ENCODE measurements at places on chromosomes 7 and 10.

DNA sequence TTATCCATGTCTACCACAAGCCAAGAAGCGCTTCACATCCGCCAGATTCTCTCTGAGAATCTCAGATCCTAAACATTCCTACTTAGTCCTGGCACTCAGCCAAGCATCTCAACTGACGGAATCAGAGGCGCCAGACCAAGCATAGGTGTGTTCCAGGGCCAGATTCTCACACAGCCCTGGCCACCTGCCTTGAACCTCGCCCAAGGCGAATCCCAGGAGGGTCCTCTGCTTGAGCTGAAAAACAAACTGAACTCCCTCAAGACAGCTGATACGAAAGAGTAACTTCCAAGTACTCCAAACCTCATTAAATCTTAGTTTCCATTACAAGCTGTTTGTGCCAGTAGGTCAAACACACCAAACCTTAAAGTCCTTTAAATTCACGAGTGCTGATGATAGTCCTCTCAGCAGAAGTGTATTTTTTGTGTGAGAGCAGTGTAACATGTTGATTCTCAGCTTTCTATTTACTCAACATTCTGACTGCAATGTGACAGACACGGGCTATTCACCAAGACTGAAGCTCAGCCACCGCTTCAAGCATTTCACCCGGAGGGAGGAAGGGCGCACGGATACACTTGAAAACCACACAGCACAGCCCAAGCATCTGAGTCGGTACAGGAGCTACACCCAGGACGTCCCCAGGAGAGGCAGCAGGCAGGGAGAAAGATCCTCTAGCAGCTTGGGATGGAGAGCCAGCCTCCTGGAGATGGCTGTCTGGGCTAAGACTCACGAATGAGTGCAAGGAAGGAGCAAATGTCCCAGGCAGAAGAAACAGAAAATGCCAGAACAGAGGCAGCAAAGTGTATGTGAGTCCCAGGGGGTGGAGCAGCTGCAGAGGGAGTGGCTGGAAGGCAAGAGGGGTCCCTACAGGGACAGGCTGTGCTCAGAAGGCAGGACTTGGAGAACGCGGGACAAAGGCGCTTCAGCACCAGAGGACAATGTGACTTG is 6.0 kb downstream of the PARD3 start:
- DNase-seq: peak; percentile 30

DNA sequence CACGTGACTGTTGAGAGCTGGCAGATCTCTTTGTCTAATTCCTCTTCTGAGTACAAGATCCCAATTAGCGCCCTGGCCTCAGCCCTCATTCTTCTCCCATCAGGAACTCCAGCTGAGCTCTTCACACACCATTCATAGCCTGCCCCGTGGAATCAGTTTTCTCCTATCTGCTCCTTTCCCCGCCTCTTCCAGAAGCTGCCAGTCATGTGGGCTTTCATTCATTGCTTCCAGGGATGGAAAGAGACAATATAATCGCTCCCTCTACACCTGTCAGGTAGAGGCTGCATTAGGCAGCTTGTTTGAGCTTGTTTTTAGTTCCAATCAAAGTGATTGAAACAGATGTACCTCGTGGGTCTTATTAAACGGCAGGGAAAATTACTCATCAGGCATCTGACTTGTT is 515.8 kb downstream of the TYW1 start:
- DNase-seq: no peak

DNA sequence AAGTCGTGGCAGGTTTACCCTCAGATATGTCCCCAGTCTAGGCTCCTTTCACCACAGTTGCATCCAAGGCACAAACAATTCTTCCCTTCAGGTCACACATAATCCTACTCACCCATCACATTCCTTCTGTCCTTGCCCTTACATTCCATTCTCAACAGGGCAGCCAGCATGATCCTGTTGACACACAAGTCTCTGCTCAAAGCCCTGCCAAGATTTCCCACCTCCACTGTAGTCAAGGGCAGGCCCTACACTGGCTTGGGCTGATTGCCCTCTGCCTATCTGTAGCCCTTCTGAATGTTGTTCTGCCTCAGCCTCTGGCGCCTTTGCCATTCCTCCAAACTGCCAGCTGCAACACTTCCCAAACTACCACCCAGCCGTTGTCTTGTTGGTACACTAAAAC is 187.9 kb upstream of the AKR1E2 start:
- DNase-seq: no peak

DNA sequence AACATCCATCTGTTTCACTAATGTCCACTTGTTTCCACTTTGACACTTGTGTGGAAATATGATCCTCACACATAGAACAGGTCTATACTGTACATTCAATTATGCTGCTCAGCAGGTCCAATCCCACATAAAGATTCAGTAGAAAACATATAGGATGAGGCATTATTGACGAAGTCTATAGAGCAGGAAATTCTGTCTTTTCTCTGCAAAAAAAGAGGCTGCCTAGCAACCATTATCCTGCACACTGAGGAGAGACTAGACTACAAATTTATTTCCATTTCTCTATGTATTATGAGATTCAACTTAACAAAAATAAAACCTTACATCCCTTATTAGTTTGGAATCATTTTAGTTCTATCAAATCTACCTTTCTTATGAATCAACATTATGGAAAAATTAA is 204.6 kb upstream of the POM121L12 start:
- DNase-seq: no peak

DNA sequence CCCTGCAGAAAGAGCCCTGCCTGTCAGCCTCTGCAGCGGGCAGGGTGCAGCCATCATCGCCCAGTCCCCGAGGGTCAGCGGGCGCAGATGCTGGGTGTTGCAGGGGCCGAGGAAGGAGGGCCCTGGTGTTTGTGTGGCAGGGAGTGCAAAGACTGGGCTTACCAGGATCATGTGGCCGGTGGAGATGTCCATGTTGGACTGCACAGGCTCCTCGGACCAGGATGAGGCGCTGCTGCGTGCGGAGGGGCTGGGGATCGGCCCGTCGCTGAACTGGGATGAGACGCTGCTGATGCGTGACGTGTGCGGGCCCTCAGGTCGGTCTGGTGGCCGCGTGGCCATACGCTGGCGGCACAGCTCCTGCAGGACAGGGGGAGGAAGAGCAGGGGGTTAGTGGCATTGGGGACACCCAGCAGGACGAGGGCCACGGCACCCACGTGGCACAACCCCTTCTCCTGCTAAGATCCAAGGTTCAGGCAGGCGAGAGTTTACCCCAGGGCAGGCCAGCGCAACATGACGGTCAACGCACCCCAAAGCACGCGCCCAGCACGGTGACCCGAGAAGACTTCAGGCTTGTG is 319.5 kb downstream of the DNAJB6 start:
- no peak for DNase-seq

DNA sequence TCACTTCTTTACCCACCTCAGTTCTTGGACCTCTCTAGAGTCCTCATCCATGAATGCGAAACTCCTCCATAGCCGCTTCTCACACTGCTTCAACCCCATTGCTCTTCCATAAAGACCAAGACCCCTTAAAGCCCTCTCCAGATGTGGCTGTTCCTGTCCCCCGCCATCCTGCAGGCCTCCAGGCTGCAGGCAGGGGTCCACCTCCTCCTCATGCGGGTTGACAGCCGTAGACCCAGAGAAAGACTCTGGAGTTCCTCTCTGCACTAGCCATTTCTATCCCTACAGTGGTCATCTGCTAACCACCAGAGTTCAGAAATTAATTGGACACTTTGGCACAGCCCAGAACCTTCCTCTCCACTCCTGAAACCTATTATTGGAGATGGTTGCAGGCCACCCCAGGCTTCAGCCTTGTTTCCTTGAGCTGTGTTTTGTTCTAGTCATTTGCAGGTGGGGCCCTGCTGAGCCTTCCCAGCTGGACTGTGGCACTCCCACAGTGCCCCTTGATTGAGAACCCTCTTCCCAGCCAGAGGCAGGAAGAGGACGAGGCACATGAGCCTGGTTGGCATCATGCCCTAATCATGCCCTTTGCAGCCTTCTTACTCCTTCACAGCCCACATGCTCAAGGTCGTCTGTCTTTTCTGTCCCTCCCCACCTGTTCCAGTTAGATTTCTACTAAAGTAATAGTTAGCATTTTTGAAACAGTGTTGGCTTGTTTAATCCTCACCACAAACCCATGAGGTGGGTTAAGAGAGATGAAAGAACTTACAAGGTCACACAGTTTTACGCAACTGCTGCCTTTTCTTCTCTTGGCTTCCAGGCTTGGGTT is 23.9 kb downstream of the CUL1 start:
- DNase-seq: no peak

DNA sequence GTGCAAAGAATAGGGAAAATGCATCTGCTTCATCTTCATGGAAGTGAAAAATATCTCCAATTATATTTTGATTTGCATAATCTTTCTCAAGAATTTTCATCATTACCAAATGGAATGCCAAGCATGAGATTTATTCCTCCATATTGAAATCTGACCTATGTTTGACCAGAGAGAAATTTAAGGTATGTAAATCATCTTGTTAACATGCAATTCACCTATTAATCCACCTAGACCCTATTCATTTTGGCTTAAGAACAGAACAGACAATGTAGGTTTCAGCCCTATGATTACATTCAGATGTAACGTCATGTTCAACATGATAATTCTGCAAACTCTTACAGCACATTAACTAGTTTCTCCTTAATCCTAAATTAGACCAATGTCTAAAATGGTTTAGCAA is 30.8 kb upstream of the TMEM140 start:
- DNase-seq: no peak

GRCh38 chr10:84059526-84059925 is 79.8 kb upstream of the GHITM start:
- DNase-seq: no peak

- DNase-seq: peak; percentile 33
These were observed 1.6 kb upstream of the HTRA1 start for GRCh38 chr10:122459561-122460273.

Data from cardiac fibroblast (primary cell).